Stimulated activated CD8-positive, alpha-beta memory T cell treated with anti-CD3 and anti-CD28 coated beads, Interleukin-4, amount 100 ng/mL, for 1 hour (primary cell): ENCODE measurements at places on chromosomes 4 and X.

- no peak for DNase-seq
Measured at GRCh38 chrX:106935175-106935574, 15.0 kb downstream of the CLDN2 start.

DNA sequence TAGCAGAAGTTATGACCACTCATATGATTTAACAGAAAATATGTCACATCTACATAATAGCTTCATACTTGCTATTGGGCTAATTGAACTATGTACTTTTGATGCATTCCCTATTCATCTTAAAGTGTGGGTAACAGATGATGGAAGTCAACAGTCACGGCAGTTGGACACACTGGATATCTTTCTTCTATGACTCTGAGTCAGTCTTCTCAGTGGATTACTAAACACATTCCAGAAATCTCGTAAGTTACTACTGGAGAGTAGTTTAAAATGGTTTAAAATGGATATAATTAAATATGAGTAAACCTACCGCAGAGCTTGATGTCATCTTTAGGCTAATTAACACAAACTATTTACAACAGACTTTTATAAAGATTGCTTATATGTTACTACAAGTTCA lies 30.1 kb upstream of the CFAP299 start:
- no peak for DNase-seq

DNA sequence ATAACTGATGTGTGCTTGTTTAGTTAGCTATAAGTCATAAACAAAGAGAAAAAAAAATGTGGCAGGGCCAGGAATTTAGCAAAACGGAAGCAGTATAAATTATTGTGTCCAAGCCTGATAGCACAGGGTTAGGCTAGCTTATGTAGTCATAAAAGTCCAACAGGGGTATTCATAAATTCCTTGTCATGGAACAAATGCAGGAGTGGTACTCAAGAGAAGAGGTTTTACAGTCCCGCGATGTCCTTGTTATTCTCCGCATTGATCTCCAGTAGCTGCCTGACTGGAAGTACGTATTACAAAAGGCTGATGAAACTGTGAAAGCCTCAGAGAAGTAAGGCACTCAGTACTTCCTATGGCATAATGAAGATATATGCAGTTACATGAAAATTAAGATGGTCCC lies 336.9 kb upstream of the TRAM1L1 start:
- no peak for DNase-seq

DNA sequence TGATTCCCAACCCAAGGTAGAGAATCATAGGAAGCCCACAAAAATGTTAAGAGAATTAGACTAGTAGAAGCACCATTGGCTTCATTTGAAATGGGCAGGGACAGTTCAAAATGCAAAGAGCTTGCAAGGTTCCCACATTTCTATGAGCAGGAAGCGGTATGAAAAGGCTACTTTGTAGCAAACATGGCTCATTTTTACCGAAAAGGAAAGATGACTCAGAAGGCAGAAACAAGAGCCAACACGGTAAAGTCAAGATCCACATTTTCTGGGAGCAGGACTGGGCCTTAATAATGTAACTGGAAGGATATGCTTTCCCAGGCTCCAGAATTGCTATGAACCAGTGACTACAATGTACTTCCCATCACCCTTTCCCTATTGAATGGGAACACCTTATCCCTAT lies 89.5 kb downstream of the GLRA3 start:
- no peak for DNase-seq
